MCF 10A (cell line): ENCODE measurements at places on chromosomes 16 and 17. TPM values are rescaled to one million over a fixed set of nuclear protein-coding genes. Genes with fewer than 3 reads are reported as not detected.

The CD300LG gene
- not detected in 2 replicates for total RNA-seq

The ZNF689 gene
- total RNA-seq, result 4.5 and 6.1 TPM in 2 replicates

The SRL gene
- not detected in 2 replicates for total RNA-seq

GRCh38 chr16:4288148-4288921 lies 15.5 kb upstream of the TFAP4 start:
- H3K4me3 ChIP-seq, result peak overlapping the region; percentile 23
- no peaks in the 10 kb centered on the region for H3K27me3 ChIP-seq
- peak overlapping the region; percentile 75 for H3K27ac ChIP-seq
- H3K4me1 ChIP-seq, result peaks cover 41% of the 10 kb centered on the region
- H3K36me3 ChIP-seq, result peaks cover 2% of the 10 kb centered on the region

DNA sequence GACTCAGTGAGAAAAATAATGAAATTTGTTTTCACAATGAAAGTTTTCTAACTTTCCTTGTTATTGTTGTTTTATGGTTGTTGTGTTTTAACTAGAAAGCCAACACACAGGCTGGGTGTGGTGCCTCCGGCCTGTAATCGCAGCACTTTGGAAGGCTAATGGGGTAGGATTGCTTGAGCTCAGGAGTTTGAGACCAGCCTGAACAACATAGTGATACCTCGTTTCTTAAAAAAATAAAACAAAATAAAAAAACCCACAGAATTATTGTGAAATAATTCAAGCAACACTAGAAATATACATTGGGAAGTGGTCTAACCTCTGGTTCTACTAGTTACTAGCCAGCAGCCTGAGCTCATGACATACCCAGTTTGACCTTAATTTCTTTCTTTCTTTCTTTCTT lies 630 bp downstream of the MILR1 start:
- H3K27ac ChIP-seq, result peak overlapping the region; percentile 63
- H3K4me3 ChIP-seq, result no peak overlapping the region
- no peaks in the 10 kb centered on the region for H3K27me3 ChIP-seq
- DNase-seq, result peak; percentile 9
- no peaks in the 10 kb centered on the region for H3K4me1 ChIP-seq
- peaks cover 6% of the 10 kb centered on the region for H3K36me3 ChIP-seq

DNA sequence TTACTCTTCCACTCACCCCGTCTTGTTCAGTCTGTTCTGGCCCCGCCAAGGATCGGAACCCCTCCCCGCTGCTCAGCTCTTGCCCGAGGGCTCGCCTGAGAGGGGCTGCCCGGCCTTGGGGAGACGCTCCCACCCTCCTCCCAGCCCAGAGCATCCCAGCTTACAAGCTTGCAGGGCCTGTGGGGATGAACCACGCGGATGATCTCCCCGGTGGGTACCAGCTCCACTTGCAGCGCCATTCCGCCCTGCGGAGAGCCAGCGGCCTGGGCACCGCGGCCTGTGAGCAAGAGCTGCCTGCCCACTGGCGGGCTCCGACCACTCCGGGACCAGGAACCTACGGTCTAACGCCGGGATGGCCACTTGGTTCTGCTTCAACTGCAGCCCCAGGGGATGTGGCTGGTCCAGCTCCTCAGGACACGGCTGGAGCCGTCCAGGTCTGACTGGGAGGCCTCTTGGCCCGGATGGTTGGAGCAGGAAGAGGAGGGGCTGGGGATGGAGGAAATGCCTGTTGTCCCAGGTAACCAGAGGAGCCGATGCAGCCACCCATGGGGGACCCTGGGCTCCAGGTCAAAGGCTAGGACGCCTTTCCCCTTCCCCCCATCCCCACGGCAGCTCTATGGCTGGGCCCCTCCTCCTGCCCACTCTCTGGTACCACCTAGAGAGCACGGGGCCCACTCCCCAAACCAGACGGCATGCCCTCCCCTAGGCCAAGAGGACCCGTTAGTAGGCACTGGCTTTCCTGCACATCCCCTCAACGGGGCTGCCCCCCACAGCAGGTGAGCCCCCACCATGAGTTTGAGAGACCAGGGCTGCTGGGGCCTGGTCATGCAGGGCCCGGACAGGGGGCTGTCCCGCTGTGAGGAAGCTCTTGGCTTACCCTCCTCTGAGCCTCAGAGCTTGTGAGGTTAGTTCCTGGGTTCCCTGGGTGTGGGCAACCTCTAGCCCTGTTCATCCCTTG lies at the start of gene MYO1C:
TSS of gene MYO1C (minus strand) at position 438 of the 958 bp plus-strand sequence. CDS start at position 239, 199 bp downstream.
- H3K27ac ChIP-seq, result peak within 1 kb of the TSS; percentile 81
- H3K4me3 ChIP-seq, result peak within 1 kb of the TSS; percentile 83
- DNase-seq, result no peak
- peaks cover 7% of the 10 kb centered on the region for H3K36me3 ChIP-seq
- H3K27me3 ChIP-seq, result no peaks in the 10 kb centered on the region

The MYH4 gene
- not detected in 2 replicates for total RNA-seq

DNA sequence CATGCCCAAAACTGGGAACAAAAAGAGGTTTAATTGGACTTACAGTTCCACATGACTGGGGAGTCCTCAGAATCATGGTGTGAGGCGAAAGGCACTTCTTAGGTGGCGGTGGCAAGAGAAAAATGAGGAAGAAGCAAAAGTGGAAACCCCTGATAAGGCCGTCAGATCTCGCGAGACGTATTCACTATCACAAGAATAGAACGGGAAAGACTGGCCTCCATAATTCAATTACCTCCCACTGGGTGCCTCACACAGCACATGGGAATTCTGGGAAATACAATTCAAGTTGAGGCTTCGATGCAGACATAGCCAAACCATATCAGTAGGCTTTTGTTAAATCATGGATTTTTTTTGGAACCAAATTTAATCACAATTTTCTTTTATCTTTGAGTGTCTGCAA lies 24.4 kb downstream of the RBL2 start:
- no peak for DNase-seq
- no peak overlapping the region for H3K27ac ChIP-seq
- H3K27me3 ChIP-seq, result no peaks in the 10 kb centered on the region
- peaks cover 91% of the 10 kb centered on the region for H3K36me3 ChIP-seq

GRCh38 chr16:12543700-12544476 lies 259.8 kb downstream of the CPPED1 start:
- H3K27ac ChIP-seq, result no peak overlapping the region
- H3K4me3 ChIP-seq, result no peak overlapping the region
- DNase-seq, result no peak
- peaks cover 6% of the 10 kb centered on the region for H3K4me1 ChIP-seq
- H3K27me3 ChIP-seq, result no peaks in the 10 kb centered on the region

GRCh38 chr16:62213763-62214162 lies 177.5 kb upstream of the CDH8 start:
- no peak overlapping the region for H3K27ac ChIP-seq
- H3K4me1 ChIP-seq, result no peaks in the 10 kb centered on the region
- DNase-seq, result no peak
